ENCODE measurements at places on chromosomes 3 and 15.

DNA sequence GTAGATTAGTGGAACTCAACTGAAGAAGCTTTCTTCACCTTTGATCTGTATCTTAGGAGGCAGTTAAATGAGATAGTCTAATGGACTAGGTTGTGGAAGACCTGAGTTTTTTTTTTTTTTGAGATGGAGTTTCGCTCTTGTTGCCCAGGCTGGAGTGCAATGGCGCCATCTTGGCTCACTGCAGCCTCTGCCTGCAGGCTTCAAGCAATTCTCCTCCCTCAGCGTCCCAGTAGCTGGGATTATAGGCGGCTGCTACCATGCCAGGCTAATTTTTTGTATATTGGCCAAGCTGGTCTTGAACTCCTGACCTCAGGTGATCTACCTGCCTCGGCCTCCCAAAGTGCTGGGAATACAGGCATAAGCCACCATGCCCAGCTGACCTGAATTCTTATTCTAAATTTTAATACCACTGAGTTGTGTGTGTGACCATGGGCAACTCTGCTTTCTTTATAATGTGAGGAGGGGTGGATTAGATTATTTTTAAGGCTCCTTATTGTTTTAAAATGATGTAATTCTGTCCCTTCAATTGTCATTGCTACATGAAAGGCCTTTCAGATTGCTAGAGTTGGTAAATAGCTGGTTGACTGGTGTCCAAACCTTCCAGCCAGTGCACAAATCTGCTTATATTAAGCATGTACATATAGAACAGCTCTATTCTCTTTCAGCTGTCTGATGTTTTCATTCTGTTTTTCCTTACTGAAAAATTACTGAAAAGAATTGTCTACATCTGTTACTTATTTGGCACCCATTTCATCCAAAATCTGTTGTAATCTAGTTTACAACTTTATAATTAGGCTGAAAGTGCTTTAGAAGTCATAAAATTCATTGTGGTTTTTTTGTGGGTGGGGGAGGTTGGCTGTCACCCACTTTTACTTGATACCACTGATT lies 2.3 kb downstream of the LNP1 start:
- no peak for DNase-seq

DNA sequence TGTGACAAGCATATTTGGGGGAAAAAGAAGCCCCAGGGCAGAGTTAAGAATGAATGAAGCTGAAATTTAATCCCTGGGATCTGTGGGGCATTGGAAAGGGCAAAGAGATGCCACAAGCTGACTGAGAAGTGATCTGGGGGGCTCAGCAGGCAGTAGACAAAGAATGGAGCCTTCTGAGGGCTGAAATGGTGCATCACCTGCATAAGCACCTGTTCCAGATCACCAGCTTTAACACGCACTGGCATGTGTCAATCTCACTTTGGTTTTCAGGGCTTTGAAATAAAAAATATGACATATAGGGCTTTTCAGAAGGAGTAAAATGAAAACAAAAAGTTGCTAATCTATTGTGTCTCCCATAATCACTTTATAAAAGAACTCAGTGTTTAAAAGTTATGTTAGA lies 210.8 kb upstream of the ARHGEF26 start:
- no peak for DNase-seq

DNA sequence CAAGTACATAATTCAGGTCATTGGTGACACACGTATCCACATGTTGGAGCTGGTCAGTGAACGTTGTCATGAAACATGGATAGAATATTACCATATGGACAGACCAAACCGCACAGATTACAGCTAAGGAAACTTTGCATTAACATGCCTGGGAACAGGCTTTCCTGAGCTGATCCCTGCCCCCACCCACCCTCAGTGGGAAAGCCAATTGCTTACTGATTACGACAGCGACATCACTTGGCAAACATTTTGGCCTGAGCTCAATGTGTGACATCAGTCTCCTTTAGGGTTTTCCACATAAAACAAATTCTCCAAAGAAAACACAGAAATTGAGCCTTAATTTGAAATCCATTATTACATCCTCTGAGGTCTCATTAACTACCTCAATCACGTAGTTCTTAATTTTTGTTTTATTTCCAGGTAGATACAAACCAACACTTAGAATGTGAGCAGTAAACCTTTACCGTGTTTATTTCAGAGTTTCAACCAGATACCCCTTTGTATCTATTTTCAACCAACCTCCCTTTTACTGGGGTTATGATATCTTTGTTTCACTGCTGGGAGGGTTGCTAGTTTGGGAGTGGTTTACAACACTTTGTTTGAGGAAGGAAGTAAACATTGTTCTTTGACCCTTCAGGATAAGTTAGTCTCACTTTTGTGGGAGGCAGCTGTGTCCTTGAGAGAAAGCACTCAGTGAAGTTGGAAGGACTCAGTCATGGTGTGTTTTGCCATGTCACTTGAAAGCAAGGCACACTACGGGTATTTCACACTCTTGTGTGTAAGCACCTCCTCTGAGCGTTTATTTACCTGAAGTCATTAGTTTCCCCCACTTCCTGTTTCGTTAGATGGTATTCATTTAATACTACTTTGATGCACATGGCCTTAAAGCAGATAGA lies 103.1 kb downstream of the CMSS1 start:
- no peak for DNase-seq

- no peak for DNase-seq
Measured at GRCh38 chr15:66588537-66588936, 22.7 kb upstream of the LCTL start.

GRCh38 chr3:189001559-189001958 lies 170.2 kb upstream of the TPRG1 start:
- no peak for DNase-seq

DNA sequence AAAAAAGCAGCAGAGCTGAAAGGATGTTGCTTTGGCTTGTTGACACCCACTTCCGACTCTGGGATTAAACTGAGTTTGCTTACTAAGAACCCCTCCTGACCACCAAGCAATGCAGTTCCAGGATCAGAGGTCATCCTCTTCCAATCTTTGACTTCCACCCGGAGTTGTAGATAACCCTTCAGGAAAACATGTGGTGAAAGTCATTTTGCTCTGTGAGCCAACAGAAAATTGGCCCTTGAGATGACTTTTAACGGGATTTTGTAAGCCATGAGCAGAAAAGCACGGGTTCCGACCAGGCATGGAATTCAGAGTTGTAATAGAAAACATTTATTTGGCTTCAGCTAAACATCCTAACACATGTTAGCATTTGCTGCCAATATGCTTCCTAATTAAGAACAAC lies 171.6 kb upstream of the NR2F2 start:
- no peak for DNase-seq

- no peak for DNase-seq
Measured at GRCh38 chr15:88255484-88256278, 858 bp downstream of the NTRK3 start.

DNA sequence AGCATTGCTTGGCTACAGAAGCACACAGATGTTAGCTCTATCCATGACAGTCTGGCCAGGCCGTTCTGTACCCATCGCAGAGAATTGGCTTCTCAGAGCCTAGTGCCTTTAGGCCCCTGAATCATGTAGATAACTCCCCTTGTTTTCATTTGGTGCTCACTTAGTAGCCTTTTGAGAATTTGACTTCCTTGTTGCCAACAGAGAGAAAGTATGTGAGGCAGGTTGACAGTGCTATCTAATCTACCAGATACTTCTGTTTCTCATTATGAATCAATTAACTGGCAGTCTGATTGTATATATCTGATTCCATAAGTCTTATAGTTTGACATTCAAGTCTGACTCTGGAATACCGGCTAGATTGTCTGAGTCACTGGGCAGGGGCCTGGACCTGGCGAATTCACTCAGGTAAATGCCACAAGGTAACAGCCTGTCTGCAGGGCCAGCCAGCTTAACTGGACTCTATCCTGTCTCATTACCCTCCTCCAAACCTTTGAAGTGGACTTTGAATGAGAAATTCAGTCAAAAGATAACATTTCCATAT lies 160.2 kb downstream of the GHSR start:
- DNase-seq, result no peak

GRCh38 chr15:88231909-88232644 lies 24.5 kb downstream of the NTRK3 start:
- DNase-seq, result no peak
